ENCODE measurements at places on chromosomes 1 and 21.

DNA sequence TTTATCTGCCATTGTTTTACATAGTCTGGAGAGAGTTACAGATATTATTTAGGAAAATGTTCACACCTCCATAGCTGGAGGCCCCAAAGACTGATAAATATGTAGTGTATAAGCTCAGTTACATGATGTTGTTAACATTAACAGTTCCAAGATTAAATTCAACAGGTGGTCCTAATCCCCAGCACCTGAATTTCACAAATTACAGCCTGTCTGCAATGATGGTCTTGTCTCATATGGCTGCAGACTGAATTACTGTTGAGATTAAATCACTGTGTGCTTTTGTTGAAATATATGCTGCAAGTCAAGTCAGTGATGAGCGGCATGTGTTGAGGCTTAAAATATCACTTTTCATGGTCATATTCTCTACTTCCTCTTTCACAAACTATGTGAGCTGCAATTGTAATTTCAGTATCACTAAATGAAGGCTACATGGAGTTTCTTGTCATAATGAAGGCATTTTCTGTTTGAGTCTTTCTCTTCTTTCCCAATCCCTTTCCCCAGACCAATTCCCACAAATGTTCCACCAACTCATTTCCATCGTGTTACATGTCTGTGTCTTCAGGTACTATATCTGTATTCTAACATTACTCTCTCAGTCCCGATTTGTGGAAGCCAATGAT is 4.2 kb downstream of the ST6GALNAC5 start:
- DNase-seq: no peak

- DNase-seq: no peak
Measured at GRCh38 chr1:23578311-23578996, 19.2 kb upstream of the ID3 start.

DNA sequence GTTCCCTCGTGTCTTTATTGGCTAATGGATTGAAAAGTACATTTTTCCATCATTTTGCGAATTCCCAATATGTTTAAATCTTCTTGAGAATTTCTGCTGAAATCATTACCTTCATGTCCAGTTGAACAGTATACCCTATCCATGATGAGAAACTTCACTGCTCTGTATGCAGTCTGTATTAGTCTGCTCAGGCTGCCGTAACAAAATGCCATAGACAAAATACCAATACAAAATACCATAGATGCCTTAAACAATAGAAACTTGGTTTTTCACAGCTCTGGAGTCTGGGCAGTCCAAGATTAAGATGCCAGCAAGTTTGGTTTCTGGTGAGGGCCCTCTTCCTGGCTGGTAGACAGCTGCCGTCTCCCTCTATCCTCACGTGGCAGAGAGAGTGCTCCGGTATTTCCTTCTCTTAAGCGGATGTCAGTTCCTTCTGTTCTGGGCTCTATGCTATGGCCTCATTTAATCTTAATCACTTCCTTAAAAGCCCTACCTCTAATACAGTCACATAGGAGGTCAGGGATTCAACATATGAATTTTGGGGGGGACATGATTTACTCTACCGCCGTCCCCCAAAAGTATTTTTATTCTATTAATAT is 27.0 kb downstream of the CXADR start:
- no peak for DNase-seq

GRCh38 chr1:28156821-28157220 is 19.7 kb downstream of the PTAFR start:
- DNase-seq: no peak

GRCh38 chr1:151510957-151511635 is at the start of gene CGN:
CGN (plus strand) TSS chr1:151511387; CDS start chr1:151518520, 7,133 bp downstream.
- peak; percentile 72 for DNase-seq

DNA sequence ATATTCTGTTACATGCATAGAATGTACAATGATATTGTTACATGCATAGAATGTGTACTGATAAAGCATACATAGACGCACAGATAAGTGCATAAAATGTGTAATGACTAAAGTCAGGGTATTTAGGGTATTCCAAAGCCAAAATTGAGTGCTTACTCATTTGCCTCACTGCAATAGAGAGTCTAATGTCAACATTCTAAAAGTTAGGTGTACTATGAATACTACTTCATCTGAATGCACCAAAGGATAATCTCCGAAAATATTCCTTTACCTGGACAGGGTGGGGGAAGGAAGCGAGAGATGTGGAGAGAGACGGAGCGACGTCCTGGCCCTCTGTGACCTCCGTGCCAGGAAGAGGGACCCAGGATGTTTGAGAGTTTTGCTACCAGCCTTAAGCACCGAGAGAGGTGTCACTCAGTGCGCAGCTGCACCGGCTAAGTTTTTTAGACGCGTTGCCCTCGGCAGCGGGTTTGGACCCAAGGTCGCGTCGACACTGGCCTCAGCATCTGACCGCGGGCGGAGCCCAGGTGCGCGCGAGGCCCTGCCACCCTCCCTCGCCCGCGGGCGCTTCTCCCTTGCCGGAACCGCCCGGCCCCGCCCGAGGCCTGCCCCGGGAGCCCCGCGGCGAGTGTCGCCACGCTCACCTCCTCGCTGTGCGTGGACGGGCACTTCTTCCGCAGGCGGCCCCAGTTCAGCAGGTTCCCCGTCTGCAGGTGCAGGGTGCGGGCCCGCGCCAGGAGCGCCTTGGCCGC is 660 bp downstream of the GCLM start:
- no peak for DNase-seq

GRCh38 chr1:185156288-185156853 is 382 bp downstream of the TRMT1L start:
- DNase-seq: no peak

DNA sequence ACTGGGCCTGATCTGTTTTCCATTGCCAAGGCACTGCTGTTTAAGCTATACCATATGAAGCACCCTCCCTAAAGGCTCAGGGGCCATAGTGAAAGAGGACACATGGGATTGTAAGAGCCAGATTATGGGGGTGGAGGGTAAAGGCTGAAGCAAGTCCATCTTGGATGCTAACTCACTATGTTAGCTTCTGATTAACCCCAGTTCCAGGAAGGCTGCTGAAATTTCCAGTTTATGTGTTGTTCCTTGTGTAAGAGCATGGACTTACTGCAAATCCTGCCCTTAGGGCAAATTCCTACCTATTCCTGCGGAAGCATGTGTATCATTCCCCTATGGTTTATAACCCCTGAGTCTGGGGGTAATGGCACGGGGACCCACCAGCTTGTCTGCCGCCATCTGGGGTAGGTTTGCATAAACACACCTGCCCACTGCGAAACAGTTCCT is 91.8 kb upstream of the SERBP1 start:
- no peak for DNase-seq

DNA sequence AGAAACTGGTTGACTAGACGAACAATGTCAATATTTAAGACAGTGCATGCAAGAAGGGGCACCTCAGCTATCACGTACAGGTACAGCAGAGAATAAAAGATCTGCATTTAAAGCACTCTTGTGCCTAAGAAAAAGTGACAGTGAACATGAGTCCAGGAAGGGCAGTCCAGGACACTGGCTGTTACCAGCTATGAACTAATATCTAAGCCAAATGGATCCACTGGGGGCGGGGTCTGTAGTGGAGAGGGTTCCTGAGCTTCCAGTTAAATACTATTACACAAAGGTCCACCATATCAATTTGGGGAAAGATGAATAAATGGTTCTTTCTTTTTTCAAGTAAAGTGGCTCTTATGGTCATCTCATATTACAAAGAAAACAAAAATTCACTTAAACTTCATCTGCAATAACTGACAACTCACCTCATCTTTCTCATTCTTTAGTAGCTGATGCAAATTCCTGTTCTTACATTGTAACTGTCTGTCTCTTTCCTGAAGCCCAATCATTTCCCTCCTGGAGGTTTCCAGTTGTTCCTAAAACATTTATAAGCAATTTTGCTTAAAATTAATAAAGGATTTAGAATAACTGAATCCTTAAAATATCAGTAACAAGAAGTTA is 24.5 kb downstream of the SSX2IP start:
- DNase-seq: peak; percentile 31

- DNase-seq: no peak
Measured at GRCh38 chr1:72827278-72827677, 544.9 kb upstream of the NEGR1 start.

DNA sequence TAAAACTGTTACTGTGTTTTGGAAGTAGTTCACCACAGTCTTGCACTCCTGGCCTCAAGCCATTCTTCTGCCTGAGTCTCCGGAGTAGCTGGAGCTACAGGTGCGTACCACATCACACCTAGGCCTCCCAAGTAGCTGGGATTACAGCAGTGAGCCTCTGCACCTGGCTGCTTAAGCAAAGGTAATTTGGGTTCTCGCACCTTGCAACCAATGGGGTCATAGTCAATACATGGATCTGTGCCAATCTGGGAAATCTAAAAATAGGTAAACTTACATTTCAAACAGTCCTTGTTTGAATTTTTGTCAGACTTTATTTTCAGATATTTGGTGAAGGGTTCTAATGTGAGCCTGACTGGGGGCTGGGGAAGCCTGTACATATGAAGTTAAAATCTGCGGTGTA is 466.5 kb downstream of the PCP4 start:
- DNase-seq: no peak

DNA sequence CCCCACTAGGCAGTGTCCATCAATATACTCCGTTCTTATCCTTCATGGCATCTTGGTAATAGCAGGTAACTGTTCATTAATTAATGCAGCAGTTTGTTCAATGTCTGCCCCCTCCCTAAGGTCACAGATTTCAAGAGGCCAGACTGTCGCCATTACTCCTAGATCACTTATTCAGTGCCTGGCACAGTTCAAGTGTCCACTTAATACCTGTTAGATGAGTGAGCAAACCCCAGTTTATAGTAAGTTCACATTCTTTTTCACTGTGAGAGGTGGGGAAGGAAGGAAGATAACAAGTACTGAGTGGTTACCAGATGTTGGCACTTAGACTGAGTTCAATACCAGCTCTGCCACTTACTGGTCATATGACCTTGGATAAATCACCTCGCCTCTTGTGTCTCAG is 36.4 kb downstream of the OPRD1 start:
- no peak for DNase-seq

DNA sequence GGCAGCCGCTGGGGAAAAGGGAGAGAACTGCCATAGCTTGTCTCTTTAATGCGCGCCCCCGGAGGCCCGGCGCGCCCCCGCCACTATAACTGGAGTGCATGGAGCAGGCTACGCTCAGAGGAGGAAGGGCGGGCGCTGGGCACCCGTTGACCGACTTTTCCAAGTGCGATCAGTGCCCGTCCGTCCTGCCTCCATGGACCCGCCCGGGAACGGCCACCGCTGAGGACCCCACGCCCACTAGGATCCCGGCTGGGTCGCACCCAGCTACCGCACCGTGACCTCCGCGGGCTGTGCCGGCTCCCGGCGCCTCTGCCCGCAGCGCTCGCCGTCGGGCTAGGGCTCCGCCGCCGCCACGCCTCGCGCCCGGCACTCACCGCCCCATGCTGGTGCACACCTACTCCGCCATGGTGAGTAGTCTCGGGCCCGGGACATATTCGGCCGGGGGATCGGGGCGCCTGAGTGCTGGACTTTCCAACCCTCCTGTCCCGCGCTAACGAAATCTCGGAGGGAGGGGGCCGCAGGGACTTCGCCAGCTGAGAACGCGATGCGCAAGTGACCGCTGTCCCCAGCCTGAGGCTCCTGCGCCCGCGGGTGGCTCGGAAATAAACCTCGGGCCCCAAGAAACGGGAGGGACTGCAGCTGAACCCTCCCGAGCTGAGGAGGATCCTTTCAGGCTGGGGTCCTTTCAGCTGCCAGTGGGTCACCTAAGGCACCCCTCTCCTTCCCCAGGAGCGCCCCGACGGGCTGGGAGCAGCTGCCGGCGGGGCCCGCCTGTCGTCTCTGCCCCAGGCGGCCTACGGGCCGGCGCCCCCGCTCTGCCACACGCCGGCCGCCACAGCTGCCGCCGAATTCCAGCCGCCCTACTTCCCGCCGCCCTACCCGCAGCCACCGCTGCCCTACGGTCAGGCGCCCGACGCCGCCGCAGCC is at the start of gene TFAP2E:
Gene TFAP2E, plus strand, starts transcription at position 117 of the 927 bp plus-strand sequence. Its CDS starts 264 bp downstream, at position 381.
- no peak for DNase-seq

DNA sequence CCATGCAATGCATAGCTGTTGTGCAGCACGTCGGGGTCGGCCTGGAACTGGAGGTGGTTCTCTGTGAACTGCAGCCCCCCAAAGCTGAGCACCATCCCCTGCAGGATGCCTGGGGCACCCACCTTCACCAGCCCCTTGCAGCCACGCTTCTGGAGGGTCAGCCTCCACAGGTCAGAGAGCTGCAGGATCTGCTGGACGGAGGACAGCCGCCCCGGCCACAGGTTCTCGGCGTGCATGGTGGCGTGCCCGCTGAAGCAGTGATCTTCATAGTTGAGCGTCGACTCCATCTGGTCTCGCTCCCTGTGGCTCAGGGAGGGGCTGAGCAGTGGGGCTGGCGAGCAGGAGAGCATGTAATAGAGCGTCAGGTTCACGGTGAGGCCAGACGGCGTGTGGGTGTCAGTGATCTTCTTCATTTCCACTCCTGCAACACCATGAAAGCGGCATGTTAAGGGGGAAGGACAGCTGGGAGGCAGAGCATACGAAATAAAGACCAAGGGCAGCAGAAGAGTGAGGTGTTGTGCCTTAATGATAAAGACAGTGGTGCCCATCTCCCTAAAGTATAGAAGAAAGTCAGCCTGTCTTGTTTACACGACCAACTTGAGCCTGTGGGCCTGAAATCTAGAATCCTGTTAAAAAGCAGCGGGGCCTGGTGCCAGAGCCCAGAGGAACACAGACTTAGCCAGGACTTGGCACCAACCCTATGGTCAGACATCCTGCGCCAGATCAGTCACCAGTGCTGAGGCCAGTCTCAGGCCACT is 3.0 kb downstream of the KIAA2013 start:
- no peak for DNase-seq

DNA sequence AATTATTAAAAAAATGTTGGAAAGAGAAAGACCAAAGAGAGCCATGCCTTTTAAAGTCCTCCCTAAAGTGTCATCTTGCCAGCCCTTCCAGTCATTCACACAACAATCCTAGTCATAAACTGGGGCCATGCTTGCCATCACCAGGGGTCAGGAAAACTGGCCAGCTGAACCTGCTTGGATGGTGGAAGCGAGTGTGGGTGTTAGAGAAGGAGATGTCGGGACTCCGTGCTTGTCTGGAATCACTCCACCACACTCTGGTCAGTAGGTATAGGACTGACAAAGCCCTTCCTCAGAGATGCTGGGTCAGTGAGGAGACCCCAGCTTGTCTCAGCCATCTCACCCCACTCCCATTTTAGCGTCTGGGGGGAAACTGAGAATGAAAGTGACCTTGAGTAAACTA is 3.3 kb upstream of the HAPLN2 start:
- no peak for DNase-seq

DNA sequence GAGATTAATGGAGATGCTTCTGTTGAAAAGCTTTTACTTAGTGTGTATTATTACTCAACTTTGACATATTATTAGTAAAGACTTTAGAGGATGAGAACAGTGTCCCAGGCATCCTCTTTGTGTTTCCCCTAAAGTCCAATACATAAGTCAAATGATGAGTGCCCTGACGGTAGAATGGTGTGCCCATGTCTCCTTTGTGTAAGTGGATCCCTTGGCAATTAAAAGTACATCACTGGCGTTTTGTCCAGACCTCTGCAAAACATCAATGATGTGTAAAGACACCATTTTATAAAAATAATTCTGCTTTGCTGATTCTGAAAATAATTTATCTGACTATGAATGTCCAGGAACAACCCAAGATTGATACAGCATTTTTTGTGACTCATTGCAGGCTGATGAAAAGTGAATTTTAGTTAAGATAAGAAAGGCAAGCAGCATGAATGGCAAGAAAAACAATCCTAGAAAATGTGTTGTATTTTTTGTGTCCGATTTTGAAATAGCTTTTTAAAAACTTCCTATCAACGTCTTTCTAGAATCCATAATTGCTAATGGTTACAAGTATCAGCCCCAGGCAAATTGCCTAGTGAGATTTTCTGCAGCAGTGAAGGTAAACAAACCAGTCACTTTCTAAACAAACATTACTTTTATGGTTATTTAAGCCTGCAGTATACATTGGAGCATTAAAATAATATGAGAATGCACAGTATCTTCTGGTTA is 251.5 kb downstream of the PTPRC start:
- DNase-seq: no peak

Measured in NCI-H2029 treated with DMSO at 0.1 percent for 48 hours (cell line).